ENCODE measurements at places on chromosomes 7 and 10.
A peak's percentile ranks its signal among the peaks of the same experiment; 100 is the strongest.

DNA sequence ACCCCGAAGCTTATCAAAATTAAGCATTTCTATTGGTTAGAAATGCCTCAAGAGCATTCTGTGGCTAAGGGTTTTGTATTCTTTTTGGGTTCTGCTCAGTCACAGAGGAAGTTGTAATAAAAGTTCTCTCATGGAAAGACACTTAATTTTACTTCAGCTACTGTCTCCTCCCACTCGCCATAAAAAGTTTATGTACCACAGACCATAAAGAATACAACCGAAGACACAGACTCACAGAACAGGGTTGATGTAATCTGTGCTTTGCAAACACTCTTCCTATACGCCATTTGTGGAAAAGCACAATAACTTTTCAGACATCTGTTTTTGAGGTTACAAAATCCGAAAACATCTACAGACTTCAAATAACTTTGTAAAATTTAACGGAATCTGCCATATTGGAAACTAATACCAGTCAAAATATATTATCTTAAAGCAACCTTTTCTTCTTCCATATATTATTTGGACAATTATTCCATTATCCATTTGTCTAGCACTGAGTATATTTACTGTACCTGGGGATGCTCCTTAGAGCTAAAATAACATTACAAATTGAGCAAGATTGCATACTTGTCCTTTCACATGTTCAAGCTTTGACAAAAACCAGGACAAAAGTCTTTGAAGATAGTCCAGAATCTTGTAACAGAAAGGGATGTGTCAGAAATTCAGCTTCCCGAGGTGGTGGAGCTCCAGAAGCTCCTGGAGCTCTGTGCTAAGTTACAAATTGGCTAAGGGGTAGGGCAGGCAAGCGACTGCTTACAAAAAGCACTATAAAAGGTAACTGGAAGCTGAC is 219.0 kb upstream of the MEOX2 start:
- no peak overlapping the region for H3K4me3 ChIP-seq
- no peaks in the 10 kb centered on the region for H3K4me1 ChIP-seq
- no peak overlapping the region for H3K27ac ChIP-seq
- H3K27me3 ChIP-seq, result no peaks in the 10 kb centered on the region
- no peaks in the 10 kb centered on the region for H3K36me3 ChIP-seq
- ATAC-seq, result no peak

DNA sequence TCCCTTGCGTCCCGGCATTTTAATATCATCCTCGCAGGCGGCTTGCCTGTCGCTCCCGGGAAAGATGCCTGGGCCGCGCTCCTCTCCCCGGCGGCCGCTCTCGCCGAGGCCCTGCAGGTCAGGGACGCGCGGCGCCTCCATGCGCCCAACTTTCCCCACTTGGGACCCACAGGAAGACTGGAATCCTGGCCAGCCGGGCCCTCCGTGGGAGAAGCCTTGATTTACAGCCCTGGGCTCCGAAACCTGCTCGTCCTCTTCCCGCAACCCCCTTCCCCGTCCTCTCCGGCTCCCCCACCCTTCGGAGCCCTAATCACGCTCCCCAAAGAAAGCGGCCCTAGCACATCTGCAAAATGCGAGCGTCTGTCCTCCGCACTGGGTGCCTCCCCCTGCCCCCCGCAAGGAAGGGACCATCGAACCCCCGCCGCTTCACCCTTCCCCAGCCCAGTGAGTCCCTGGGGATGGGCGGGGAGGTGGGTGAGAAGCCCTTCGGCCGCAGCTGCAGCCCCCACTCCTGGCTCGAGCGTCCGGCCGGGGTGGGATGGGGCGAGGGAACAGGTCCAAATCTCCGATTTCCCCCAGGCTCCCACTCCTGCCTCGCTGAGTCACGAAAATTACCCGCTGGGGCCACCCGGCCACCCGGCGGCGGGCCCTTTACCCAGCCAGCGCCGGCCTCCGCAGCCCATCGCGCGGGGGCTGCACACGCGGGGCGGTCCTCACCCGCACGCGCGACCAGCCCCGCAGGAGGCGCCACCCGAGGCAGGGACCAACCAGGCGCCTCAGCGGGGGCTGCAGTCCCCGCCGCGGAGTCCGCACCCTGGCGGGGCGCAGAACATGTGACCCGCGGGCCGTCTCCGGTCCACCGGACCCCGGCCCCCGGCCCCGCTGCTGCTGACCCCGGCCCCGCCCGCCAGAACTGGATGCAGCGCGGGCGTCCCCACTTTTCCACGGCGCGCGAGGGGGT is 695 bp downstream of the HSPA12A start:
- no peak overlapping the region for H3K4me3 ChIP-seq
- ATAC-seq, result peak; percentile 1
- peaks cover 61% of the 10 kb centered on the region for H3K27me3 ChIP-seq
- H3K27ac ChIP-seq, result no peak overlapping the region

- H3K4me1 ChIP-seq, result no peaks in the 10 kb centered on the region
- ATAC-seq, result no peak
- no peak overlapping the region for H3K27ac ChIP-seq
- H3K36me3 ChIP-seq, result peaks cover 27% of the 10 kb centered on the region
These were observed 3.8 kb upstream of the SAP25 start for GRCh38 chr7:100577507-100577906.

GRCh38 chr7:143512488-143513340 is 35.0 kb downstream of the TAS2R41 start:
- no peaks in the 10 kb centered on the region for H3K36me3 ChIP-seq
- H3K4me3 ChIP-seq, result no peak overlapping the region
- no peaks in the 10 kb centered on the region for H3K27me3 ChIP-seq
- H3K27ac ChIP-seq, result no peak overlapping the region

DNA sequence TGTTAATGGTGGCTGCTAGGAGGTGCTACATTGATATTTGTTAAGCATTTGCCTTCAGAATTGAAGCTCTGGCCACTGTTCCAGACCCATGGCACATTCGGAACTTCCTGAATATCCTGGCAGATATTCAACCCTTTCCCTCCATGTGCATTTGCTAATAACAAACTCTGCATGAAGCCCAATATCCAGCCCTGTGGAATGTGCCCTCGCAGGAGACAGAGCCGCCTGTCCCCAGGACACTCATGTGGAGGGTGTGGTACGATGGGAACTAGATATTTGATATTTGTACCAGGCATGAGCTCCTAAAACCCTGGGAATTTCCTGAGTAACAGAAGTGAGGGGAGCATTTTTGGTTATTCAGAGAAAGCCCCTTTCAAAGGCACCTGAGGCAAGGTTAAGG is 21.6 kb upstream of the ARHGAP22 start:
- H3K27me3 ChIP-seq, result peaks cover 4% of the 10 kb centered on the region
- no peaks in the 10 kb centered on the region for H3K4me1 ChIP-seq
- no peak overlapping the region for H3K27ac ChIP-seq
- no peak overlapping the region for H3K4me3 ChIP-seq
- no peak for ATAC-seq

DNA sequence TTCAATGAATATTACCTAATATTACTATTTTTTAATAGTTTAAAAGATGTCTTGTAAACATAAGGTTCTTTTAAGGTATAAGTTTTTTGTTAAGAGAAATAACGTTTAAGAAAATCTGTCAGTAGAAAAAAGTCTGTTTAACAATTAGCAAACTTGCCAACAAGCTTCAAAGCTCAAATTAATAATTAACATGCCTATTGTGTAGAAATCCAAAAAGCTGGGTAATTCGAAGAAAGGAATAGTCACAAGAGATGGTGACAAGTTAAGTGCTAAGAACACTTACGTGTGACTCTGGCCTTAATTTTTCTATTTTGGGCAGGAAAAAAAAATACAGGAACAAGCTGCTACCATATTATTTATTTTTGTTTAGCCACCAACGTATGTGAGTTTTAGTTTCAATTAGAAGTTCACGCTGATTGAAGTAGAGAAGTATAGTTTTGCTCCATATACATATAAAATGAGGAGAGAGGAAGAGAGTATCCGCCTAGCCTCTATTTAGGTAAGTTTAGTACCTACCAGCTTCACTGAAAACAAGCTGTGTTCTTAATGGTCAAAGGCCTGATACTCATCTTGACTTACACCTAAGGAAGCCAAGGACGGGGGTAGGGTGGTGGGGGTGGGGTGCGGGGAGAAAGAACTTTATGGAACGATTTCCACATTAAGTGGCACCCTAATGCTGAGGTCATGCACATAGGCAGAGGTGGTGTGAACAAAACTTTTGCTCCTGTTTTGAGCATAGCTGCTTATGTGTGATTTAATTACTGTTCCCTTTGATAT is 43.4 kb upstream of the AGBL3 start:
- no peaks in the 10 kb centered on the region for H3K36me3 ChIP-seq
- H3K27ac ChIP-seq, result no peak overlapping the region

DNA sequence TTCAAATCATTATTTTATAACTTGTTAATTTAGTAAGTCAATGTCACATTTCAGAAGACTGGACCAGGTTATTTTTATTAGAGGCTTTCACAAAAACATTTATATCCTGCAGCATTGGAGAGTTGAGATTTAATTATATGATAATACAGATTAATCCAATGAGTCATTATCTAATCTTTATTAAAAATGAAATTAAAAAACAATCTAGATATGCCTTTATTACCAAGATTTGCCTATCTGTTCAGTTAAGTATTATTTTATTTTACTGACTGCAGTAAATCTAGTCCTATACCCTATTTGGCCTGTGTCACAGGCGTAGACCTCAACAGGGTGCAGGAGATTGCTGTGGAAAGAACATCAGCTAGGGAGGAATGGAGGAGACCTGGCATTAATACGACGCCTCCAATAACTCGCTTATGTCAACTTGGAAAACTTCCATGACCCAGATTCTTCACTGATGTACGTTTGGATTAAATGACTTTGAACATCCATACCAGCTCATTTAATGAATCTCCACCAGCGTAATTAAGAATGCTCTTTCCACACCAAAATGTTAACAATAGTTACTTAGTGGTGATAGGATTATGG is 18.2 kb downstream of the PAXIP1 start:
- H3K27ac ChIP-seq, result no peak overlapping the region
- no peak for ATAC-seq
- peaks cover 18% of the 10 kb centered on the region for H3K4me1 ChIP-seq
- no peaks in the 10 kb centered on the region for H3K27me3 ChIP-seq
- no peak overlapping the region for H3K4me3 ChIP-seq

- H3K36me3 ChIP-seq, result no peaks in the 10 kb centered on the region
- ATAC-seq, result no peak
- H3K27me3 ChIP-seq, result no peaks in the 10 kb centered on the region
- no peak overlapping the region for H3K27ac ChIP-seq
These were observed 5.3 kb downstream of the MMRN2 start for GRCh38 chr10:86952106-86952505.

- no peak overlapping the region for H3K27ac ChIP-seq
- H3K27me3 ChIP-seq, result no peaks in the 10 kb centered on the region
- ATAC-seq, result peak; percentile 70
- H3K4me1 ChIP-seq, result peaks cover 6% of the 10 kb centered on the region
- H3K4me3 ChIP-seq, result no peak overlapping the region
- H3K36me3 ChIP-seq, result no peaks in the 10 kb centered on the region
These were observed 56.3 kb downstream of the PLXNA4 start for GRCh38 chr7:132519936-132520335.

GRCh38 chr10:3761021-3761686 is 23.9 kb downstream of the KLF6 start:
- H3K27ac ChIP-seq, result peak overlapping the region; percentile 94
- H3K36me3 ChIP-seq, result peaks cover 14% of the 10 kb centered on the region
- peak overlapping the region; percentile 91 for H3K4me3 ChIP-seq
- peaks cover 56% of the 10 kb centered on the region for H3K4me1 ChIP-seq
- no peaks in the 10 kb centered on the region for H3K27me3 ChIP-seq

DNA sequence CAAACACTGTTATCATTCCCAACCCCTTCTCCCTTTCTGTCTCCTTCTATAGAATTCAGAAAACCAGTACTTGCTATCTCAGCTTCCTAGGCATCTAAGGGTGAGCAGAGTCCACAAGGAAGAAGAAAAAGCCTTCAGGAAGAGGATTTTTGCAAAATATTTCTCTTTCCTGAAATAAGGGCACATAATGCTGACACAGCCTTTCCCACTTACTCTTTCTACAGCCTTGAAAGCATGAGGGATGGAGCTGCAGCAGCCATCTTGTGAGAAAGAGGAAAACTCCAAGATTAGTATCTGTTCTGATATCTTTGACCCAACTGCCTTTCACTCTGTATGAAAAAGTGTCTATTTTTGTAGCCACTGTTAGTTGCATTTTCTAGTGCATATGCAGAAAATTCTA is 826.2 kb downstream of the KCNMA1 start:
- H3K4me1 ChIP-seq, result no peaks in the 10 kb centered on the region
- no peak for ATAC-seq
- no peaks in the 10 kb centered on the region for H3K27me3 ChIP-seq
- H3K36me3 ChIP-seq, result no peaks in the 10 kb centered on the region
- H3K4me3 ChIP-seq, result no peak overlapping the region

GRCh38 chr10:66214721-66215404 is 711.0 kb upstream of the LRRTM3 start:
- H3K36me3 ChIP-seq, result no peaks in the 10 kb centered on the region
- no peak overlapping the region for H3K4me3 ChIP-seq
- H3K27me3 ChIP-seq, result no peaks in the 10 kb centered on the region
- ATAC-seq, result no peak

- no peak overlapping the region for H3K27ac ChIP-seq
- H3K4me3 ChIP-seq, result no peak overlapping the region
- H3K36me3 ChIP-seq, result no peaks in the 10 kb centered on the region
- no peaks in the 10 kb centered on the region for H3K4me1 ChIP-seq
- ATAC-seq, result no peak
- H3K27me3 ChIP-seq, result peaks cover 27% of the 10 kb centered on the region
These were observed 113.9 kb downstream of the ITGA8 start for GRCh38 chr10:15605740-15606369.

DNA sequence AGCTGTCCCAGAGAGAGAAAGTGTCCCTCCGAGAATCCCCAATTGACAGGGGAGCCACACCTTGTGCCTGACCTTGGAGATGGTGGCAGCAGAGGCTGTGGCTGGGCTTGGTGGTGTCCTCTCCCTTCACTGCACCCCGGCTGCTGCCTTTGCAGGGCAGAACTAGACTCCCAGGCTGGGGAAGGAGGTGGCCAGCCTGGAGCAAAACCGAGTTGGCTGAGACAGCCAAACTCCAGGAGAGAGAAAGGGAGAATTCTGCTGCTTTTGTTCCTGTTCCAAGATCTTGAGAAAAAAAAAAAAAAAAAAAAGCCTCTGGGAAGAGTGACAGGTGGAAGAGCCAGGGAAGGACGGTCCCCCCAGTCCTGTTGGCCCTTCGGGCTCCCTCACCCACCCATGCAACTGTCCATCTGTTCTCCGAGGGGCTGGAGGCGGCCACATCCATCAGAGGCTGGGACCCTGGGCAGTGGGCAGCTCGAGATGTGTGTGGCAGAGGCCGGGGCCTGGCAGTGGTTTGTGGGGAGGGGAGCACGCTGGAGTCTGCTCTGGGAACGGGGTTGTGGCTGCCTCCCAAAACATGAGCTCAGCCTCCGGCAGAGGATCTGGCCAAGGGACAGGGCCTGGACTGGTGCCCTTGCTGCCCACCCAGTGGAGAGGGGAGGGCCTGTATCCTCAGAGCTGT is 35.5 kb downstream of the CLIP2 start:
- H3K36me3 ChIP-seq, result no peaks in the 10 kb centered on the region
- ATAC-seq, result no peak
- no peak overlapping the region for H3K27ac ChIP-seq
- peaks cover 8% of the 10 kb centered on the region for H3K4me1 ChIP-seq

Data from activated T-helper 17 cell treated with anti-CD3 and anti-CD28 coated beads, Interleukin-2, amount 50 U/mL, for 72 hours (primary cell).